ENCODE measurements at places on chromosomes 5 and 9.

GRCh38 chr5:10329446-10329819 is 21.7 kb upstream of the CMBL start:
- DNase-seq: no peak

DNA sequence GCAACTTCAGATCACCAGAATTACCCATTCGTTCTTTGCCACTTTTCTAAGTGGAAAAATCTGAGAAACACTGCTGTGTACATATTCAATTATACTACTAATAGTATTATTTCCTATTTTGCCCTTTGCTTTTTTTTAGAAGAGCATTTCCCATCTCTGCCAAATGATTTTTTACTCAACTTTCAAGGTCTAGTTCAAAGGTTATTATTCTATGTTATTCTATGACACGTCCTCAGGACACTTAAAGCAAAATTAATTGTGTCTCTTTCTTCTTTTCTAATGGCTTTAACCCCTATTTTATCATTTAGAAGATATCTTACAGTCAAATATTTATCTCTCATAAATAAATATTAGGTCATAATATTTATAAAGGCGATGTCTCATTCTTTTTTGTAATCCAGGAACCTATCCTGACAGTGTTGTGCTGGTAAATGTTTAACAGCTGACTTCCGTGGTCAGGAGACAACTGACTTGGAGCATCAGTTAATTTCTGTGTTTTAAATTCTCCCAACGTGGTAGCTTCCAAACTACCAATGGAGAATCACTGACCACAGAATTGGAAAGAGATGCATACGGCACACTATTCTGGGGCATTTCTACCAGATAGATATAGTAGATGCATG is 375.2 kb downstream of the ARRDC3 start:
- DNase-seq: no peak

GRCh38 chr5:33346534-33346933 is 94.2 kb upstream of the TARS1 start:
- no peak for DNase-seq

DNA sequence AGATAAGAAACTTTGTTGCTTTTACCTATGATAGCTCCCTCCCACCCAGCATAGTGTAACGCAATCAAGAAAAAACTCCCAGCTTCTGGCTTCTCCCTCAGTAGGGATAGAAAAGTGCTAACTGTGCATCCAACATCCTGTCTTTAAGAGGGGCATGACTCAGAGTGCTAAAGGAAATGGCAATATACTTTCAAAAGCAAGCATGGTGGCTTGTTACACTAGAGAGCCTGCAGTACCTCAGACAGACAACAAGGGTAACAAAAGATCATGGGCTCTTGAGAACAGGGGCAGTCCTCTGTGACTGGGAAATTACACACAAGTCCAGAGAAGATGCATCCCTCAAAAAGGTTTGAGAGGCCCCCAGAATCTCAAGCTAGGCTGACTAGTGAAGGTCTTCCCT is 37.8 kb downstream of the PRELID2 start:
- peak; percentile 62 for DNase-seq
